Stimulated activated CD4-positive, alpha-beta T cell treated with anti-CD3 and anti-CD28 coated beads, Interleukin-4, amount 100 ng/mL, for 24 hours (primary cell): ENCODE measurements at places on chromosomes 16 and 17.

DNA sequence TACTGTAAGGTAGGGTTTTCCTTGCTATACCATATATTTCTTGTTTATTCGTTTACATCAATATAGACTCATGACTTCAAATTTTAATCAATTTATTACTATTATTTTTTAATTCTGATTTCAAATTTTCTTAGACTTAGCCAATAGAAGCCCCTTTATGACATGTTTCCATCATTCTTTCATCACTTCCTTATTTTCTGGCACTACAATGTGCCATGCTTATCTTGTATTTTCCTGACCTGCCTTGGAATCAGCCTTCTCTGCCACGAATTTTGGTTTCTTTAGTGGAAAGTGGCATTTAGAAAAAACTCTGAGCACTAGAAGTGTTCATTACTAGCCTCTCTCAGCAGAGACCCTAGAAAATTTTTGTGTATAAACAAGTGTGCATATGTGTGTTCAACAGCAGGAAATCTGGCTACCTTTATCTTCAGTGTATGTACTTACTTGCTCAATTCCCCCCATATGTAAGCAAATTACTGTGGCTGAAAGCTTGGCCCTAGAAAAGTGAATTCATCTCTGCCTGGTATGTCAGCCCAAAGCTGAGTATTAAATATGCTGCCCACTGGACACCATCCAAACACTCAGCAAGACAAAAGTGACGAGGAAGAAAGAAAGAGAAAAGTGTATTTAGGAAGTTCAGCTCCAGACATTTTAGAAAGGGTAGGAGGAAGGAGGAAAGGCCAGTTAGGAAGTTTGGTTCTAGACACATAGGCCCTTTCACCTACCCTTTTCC, 4.0 kb downstream of the STXBP4 start:
- no peak for DNase-seq

DNA sequence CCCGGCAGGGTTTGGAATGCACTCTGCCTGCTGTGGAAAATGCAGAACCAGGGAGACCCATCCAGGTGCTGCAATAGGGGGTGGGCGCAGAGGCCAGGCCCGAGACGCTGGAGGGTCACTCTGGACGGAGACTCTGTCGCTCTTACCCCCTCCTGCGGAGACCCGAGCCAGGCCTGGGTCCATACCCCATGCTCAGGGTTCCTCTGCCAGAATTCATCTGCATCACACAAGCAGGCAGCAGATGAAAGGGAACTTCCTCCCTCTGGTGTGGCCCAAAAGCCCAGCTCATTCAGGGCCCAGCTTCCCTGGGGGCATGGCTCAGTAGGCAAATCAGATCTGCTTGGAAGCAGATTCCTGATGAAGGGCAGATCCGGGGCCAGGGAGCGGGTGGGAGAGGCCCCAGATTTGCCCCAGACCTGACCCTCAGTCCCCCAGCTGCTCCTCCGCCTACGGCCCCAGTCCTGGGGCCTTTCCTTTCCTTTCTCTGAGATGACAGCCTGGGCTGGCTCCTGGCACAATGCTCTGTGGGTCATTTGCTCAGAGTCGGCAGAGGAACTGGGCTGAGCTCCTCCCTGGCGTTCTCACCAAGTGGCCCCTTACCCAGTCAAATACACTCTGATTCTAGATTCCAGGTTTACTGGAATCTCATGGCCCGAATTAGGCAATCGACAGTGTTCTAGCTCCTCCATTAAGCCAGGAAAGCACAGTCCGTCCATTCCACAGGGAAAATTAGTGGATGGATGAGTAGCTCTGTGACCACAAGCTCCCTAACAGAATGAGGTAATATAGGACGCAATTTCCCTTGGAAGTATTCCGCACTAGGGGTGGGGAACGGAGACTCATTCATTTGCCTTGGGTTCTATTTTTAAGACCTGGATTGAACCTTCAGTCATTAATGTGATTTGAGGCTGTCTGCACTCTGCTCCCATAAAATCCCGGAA, 19.1 kb upstream of the RASD1 start:
- no peak for DNase-seq

DNA sequence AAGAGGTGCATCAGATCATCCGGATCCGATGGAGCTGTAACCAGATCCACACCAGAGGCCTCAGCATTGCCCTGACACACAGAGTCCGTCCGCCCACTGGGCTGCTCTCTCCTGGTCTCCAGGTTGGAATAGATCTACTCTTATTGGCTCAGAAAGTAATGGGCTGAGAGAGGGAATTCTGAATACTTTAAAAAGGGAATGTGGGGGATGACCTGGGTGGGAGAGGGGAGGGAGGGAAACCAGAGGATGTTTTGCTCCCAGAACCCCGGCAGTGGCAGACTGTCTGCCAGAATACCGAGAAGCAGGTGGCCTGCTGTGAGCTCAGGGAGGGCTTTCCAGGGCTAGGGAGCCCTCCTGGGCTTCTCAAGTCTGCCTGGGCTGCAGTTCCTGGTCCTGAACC, 126.5 kb downstream of the ENGASE start:
- DNase-seq = no peak

GRCh38 chr16:30052671-30053372, 12.7 kb upstream of the ALDOA start:
- DNase-seq = peak; percentile 94

- DNase-seq = no peak
Measured at GRCh38 chr17:40545660-40546059, 19.6 kb downstream of the CCR7 start.

GRCh38 chr17:27423651-27424050, 32.6 kb upstream of the KSR1 start:
- no peak for DNase-seq

DNA sequence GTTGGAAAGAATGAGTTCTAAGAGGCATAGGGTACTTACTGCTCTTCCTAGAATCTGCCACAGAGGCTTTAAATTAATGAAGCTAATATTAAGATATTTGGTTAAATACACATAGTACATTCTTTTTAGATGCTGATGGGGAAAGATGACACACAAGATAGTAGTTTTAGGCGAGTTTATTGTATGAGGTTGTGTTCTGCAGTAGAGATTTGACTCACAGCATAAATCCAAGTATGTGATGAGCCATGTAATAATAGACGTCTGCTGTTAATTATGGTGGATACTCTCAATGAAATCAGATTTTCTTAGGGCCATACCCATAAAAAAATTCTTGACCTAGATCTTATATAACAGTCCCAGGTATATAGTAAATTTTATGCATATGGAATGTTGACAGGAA, 8.0 kb downstream of the TNRC6C start:
- no peak for DNase-seq

- no peak for DNase-seq
Measured at GRCh38 chr17:46951706-46952105, 27.3 kb downstream of the RPRML start.

DNA sequence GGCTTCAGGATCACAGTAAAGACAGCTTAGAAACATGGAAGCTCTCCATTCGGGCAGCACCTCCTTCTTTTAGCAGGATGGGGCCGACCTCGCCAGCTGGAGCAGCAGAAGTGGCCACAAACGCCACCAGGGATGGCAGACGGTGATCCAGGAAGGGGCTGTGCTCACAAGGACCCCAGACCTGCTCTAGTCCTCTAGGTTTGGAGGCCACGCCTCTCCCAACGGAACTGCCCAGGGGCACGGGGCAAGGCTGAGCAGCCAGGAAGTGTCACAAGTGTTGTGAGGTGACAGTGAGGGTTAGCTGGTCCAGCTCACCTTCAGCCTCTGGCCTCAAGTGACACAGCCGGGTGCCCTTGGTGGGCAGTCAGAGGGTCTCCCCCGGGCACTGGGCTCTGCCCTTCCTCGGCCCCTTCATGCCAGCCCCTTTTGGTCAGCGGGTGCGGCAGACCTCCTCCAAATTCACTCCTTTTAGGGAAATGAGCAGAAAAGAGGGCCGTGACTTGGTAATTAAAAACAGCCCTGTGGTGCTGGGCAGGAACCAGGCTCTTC, 20.4 kb downstream of the CEP295NL start:
- DNase-seq = no peak

GRCh38 chr17:46978489-46979146, 435 bp downstream of the RPRML start:
- DNase-seq = no peak

- no peak for DNase-seq
Measured at GRCh38 chr16:814974-815373, 14.4 kb upstream of the GNG13 start.
